ENCODE measurements at places on chromosomes 3 and 15.

GRCh38 chr3:31567036-31567435 is 34.3 kb downstream of the STT3B start:
- no peak for DNase-seq

DNA sequence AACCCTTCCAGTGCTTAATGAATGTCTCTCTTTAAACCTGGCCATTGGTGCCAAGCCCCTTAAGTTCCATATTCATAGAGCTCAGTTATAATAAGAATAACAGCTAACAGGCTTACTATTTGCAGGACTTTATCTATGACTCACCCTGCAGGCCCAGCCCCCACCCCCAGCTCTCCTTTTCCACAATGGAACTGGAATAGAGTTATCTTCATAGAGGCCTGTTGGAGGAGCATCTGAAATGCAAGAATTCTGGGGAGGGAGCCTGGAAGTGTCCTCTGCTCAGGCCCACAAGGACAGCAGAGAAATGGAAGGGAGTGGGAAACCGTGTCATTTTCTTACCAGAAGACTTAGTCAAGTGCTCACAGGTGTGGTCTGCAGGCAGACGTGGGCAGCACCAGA is 52.8 kb downstream of the SEMA5B start:
- no peak for DNase-seq

DNA sequence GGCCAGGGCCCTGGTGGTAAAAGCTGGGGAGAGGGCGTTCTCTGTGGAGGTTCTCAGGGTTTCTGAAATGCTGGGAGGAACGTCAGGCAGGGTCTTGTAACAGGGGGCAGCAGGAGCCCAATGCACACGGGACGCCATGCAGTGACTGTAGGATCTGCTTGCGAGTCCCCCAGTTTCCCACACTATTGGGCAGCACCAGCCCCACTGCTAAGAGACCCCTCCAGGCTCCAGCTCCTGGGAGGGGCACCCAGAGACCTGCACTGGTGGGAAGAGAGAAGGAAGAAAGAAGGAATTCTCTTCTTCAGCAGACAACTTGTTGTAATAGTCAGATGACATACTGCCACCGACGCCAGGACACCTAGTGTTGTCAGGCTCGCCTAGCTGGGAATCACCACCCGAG is 55.2 kb upstream of the RNF7 start:
- DNase-seq, result no peak

GRCh38 chr15:89088605-89089315 is 504 bp downstream of the ABHD2 start:
- peak; percentile 37 for DNase-seq

- peak; percentile 76 for DNase-seq
Measured at GRCh38 chr3:4986175-4986781, 7.0 kb downstream of the BHLHE40 start.

DNA sequence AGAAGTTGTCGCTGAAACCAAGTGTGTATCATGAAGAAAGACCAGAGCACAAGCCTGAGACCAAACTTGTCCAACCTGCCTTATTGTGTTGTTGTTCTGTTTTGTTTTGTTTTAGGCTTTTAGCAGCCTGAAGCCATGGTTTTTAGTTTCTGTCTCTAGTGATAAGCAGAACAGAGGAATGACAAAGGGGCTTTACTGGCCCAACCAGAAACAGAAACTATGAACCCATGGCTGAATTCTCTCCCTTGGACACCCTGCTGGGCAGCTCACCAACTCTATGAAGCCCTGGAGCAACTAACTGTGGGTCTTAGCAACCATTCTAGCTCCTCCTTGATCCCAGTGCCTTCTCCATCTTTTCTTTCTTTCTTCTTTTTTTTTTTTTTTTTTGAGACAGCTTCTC is 30.3 kb downstream of the HCLS1 start:
- DNase-seq, result no peak

GRCh38 chr3:114775395-114775794 is 371.7 kb downstream of the ZBTB20 start:
- DNase-seq, result no peak

- no peak for DNase-seq
Measured at GRCh38 chr15:77596821-77597803, 35.6 kb downstream of the LINGO1 start.

DNA sequence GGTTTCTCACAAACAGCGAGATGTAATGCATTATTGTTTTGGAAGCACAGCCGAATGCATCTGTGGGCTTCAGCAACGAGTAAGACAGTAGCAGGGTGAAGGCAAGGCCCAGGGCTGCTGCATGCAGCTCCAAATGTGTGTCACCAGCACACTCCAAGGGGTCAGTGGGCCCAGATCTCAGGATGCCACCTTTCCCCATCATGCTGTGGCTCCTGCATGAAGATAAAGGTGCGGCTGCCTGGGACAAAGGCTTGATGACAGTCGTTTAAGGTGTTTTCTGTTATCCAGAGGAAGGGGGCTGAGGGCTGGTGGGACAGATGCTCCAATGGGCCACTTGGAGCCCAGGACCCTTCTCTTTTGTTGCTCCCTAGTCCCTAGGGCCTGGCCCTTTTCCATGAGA is 13.2 kb downstream of the C3orf22 start:
- no peak for DNase-seq

DNA sequence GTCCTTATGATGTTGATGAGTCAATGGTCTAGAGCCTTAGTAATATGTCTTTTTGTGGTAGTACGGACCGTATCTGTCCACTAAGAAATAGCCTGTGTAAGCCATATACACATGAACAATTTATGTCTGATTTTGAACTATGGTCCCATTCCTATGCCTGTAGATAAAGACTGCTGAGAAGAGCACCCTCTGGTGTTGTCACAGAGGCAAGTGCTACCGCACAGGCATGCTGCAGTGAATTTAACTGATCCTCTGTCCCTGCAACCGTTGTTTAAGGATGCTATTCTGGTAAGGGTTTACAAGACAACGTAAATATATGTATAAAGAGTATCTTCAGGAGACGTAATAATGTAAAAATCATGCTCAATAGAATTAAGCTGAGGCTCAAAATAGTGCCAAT is 170.7 kb downstream of the UBE3A start:
- no peak for DNase-seq

DNA sequence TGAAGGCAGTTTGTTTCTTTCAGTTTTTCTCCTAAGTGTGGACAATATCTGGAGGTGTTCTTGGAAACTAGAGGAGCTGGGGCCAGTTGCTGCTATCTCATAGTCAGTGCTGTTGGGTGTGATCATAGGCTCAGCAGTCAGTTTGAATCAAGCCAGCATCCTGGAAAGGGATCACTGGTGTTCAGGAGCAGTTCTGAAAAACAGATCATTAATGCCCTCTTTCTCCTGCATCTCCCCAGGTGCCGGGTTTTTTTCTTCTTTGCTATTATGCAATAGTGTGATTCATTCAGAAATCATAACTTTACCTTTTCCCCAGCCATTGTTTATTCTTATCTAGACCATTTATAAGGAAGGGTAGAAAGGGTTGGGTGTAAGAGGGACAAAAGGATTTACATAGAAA is 24.0 kb downstream of the LNP1 start:
- DNase-seq, result no peak

DNA sequence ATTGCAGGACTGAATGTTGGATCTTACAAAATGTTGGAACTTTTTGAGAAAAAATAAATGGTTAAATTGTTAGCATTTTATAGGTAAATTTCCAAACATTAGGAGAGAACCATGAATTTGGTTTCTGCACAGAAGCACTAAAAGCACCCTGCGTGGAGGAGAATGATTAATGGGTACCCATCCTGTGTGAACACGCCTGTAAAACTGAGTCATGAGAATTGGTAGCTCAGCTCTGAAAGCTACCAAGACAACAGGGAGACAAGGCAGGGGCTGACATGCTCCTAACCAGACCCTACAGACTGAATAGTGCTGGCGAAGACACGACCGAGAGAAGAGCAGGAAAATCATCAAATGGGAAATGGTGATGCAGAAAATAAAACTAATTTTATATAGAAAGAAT is 32.4 kb upstream of the MTMR10 start:
- no peak for DNase-seq

DNA sequence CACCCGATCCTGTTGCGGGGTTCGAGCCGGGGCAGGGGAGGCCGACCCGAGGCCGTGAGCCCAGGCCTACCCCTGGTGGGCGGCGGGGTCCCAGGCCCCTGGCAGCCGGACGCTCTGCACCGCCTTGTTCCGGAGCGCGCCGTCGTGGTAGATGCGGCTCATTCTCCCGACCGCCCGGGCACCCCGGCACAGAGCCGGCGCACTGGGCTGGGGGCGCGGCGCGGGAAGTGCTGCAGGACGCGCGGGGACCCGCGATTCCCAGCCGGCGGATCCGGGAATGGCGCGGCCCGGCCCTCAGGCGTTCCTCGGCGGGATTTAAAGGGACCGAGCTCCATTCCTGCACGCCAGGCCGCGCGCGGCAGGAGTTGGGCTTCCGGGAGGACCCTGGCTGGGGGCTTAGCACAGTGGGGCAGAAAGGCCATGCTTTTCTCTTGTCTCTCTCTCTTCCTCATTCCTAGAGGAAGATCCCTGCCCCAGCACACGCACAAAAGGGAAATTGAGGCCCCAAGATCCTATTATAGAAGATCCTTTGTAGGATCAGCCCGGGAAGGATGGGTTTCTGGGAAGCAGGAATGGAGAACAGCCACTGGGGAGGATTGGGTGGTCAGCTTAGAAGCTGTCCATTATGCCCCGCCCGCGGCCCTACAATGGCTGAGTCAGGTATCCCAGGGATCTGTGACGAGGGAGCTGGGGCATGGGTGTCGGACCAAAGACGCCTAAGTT is at the start of gene ARPIN:
ARPIN (minus strand) TSS at position 279 of the 723 bp plus-strand sequence; CDS start at position 162, 117 bp downstream.
- peak; percentile 28 for DNase-seq

DNA sequence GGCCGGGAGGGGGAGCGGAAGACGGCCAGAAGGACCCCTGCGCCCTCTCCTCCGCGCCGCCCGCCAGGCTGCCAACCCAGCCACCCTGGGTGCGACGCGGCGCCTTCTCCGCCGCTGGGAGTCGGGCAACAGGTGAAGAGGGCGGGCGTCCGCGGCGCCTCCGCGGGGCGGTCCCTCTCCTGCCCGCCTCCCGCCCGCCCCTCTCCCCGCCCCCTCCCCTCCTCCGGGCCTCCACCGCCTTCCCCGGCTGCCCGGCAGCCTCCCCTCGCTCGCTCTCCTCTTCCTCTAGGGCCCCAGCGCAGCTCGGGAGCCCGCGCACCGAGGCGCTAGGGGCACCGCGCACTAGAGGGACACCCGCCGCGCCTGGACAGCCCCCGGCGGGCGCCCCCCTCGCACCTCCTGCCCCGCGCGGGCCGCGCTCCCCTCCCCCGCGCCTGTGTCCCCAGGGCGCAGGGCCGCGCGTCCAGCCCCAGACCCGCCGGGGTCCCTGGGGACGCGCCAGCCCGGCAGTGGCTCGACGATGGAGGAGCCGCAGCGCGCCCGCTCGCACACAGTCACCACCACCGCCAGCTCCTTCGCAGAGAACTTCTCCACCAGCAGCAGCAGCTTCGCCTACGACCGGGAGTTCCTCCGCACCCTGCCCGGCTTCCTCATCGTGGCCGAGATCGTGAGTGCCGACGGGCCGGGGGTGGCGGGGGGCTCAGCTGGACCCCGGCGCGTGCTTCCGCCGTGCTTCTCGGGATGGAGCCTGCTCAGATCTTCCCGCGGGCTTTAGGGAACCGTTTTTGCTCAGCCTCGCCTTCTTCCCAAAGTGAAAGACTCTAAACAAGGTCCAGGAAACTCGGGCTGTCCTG is at the start of gene CMTM8:
CMTM8 (plus strand) TSS at position 228 of the 854 bp plus-strand sequence; CDS start at position 521, 293 bp downstream.
- DNase-seq, result no peak

DNA sequence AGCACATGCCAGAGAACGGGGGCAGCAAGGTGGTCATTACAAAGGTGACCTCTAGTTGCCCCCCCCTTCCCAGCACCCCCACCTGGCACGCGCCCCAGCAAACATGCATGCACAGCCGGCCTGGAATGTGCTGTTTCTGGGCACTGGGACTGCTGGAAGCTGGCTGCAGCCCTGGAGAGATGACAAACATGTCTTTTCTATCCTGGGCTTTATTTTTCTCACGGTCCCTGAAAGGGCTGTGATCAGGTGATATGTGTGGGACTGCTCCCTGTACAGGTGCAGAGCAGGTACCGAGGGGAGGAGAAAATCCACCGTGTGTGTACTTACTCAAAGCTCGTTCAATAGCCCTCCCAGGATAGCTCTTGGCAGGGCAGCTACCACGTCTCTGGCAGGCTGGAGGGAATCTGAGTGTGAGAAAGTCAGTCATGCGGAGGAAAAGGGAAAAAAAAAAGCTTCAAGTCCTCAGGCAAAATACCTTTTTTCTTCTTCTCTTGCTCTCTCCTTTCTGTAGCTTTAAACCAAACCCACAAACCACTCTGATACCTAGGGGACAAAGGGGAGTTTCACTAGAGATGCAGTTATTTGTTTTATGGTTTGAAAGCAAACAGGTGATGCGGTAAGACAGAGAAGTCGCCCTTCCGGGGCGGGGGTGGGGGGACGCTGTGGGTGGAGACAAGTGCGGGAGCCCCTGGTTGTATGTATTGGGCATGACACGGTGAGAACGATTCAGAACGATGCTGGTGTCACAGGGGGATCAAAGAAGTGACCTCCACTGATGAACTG is 5.0 kb upstream of the HES1 start:
- DNase-seq, result peak; percentile 45

GRCh38 chr3:55984626-55985025 is 483.6 kb downstream of the ERC2 start:
- DNase-seq, result no peak

- DNase-seq, result no peak
Measured at GRCh38 chr15:50180582-50180981, 1.4 kb upstream of the SLC27A2 start.

DNA sequence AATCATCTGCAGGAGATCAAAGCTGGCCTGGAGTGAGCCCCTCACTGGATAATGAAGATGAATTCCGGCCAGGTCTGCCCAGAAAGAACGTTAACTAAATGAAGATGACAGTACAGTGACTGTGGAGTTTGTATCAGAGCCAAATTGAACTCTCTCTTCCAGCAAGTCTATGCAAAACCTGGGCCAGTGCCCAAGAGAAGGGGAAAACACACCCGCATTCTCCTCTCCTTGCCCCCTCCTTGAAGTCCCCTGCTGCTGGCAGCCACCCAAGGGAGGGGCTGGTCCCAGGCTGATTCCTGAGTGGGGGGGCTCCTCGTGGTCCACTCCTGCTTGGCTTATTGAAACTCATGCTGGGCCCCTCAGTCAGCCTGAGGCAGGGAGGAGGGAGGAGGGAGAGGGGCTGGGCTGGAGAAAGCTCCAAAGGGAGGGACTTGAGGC is 155.7 kb downstream of the RAB11A start:
- peak; percentile 4 for DNase-seq

- no peak for DNase-seq
Measured at GRCh38 chr15:31483986-31484951, 157.6 kb downstream of the KLF13 start.

GRCh38 chr15:37765786-37766185 is 168.7 kb upstream of the TMCO5A start:
- no peak for DNase-seq

DNA sequence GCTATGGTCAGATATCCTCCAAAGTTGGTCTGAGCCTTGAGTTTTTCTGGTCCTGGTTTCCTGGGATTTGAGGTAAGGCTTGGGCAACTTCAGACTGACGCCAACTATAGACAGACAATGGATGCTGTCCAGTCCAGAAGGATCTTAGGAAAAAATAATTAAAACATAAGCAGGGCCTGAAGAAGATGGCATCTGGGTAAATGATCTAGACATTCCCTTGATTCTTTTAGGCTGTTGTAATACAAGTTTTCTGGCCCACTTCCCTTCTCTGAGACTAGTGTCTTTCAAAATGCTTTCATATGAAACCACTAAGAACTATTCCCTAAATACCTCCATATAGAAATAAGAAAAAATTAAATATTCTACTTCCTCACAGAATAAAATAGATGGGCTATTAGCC is 47.7 kb upstream of the PLXND1 start:
- DNase-seq, result no peak

Data from midbrain (tissue), 1 donor.